ENCODE measurements at places on chromosomes 16 and 17. TPM values are rescaled to one million over a fixed set of nuclear protein-coding genes. Genes with fewer than 3 reads are reported as not detected.

DNA sequence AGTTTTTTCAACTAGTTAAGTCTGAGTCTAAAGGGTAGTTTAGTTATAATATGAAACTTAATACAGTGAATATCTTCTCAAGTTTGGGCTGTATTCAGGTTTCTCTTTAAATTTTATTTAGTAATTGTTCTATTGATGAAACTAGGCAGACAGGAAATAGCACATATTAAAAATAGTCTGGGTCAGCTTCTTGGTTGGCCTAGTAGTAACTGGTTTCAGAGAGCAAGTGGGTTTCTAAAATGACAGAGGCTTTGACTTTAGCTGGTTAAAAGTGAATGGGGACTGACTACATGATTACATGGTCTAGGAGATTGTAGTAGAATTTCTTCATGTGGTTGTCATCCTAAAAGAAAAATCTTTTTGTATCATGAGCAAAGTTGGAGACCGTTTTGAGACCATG is 46.8 kb downstream of the OMG start:
- no peak overlapping the region for H3K27ac ChIP-seq
- H3K36me3 ChIP-seq = no peaks in the 10 kb centered on the region
- no peaks in the 10 kb centered on the region for H3K4me1 ChIP-seq

SNRNP25 gene
- total RNA-seq = 71.6 TPM

DNA sequence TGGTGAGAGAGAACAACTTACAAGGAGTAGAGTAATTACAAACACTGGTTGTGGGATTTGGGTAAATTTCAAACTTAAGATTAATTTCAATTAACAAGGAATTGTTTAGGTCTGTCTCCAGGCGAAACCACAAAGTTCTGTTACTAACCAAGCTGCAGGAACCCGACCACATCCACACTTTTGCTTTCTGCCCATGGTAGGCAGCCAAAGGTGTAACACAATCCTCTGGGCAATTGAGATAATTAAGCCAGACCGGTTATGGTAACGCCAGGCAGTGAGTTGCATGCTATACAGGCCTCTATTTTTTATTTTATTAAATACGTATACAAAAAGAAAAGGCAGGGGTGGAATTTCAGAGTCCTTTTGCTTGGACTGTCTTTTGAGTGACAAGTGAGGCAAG is 12.0 kb downstream of the KCNJ2 start:
- peak overlapping the region; percentile 24 for H3K4me3 ChIP-seq
- peaks cover 86% of the 10 kb centered on the region for H3K4me1 ChIP-seq
- no peaks in the 10 kb centered on the region for H3K27me3 ChIP-seq
- peak overlapping the region; percentile 76 for H3K27ac ChIP-seq
- peak; percentile 30 for DNase-seq

DNA sequence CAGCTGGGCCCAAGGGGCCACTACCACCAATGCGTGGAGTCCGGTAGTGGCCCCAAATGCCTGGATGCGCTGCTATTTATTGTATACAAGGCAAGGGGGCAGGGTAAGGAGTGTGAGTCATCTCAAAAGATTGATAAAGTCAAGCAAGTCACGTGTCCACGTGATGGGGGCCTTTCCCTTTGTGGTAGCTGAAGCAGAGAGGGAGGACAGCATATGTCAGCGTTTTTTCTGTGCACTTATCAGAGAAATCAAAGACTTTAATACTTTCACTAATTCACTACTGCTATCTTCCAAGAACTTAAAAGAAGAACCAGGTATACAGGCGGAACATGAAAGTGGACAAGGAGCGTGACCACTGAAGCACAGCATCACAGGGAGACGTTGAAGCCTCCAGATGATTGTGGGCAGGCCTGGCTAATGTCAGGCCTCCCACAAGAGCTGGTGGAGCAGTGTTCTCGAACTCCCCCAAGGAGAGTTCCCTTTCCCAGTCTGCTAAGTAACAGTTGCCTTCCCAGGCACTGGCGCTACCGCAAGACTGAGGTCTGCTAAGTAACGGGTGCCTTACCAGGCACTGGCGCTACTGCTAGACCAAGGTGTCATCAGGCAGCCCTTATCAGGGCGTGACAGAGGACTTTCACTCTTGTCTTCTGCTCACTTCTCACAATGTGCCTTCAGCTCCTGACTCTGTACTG is 10.8 kb upstream of the ASB16 start:
- H3K27ac ChIP-seq = no peak overlapping the region
- no peaks in the 10 kb centered on the region for H3K36me3 ChIP-seq
- no peaks in the 10 kb centered on the region for H3K27me3 ChIP-seq
- no peak overlapping the region for H3K4me3 ChIP-seq
- DNase-seq = no peak
- no peaks in the 10 kb centered on the region for H3K4me1 ChIP-seq

ZP2 gene
- not detected for total RNA-seq

ZNF597 gene
- total RNA-seq = 0.93 TPM

KRT23 gene
- total RNA-seq = not detected

- H3K27me3 ChIP-seq = no peaks in the 10 kb centered on the region
- no peak for DNase-seq
- H3K36me3 ChIP-seq = no peaks in the 10 kb centered on the region
- H3K4me1 ChIP-seq = peaks cover 8% of the 10 kb centered on the region
- no peak overlapping the region for H3K4me3 ChIP-seq
These were observed 37.4 kb downstream of the CLEC16A start for GRCh38 chr16:10981697-10982216.

All from gastrocnemius medialis (tissue), 4 donors.